Tracheal epithelial cell (primary cell): ENCODE measurements at places on chromosomes 7 and 10. TPM values are rescaled to one million over a fixed set of nuclear protein-coding genes. Genes with fewer than 3 reads are reported as not detected.

The EVX1 gene
- not detected in 2 replicates for total RNA-seq

The AEBP1 gene
- 3.6 TPM in 1 of 2 replicates, not detected in the other for total RNA-seq

The LBX1 gene
- total RNA-seq = not detected in 2 replicates

The CRYGN gene
- total RNA-seq = not detected in 2 replicates

The UCN3 gene
- not detected in 2 replicates for total RNA-seq

The TRA2A gene
- 8.3 and 12.0 TPM in 2 replicates for total RNA-seq

The SFTPA1 gene
- total RNA-seq = not detected in 2 replicates

The EPDR1 gene
- total RNA-seq = 16.4 and 20.0 TPM in 2 replicates

The ASZ1 gene
- total RNA-seq = not detected in 2 replicates

The TMEM140 gene
- total RNA-seq = 1.2 TPM in 1 of 2 replicates, not detected in the other

The INMT gene
- total RNA-seq = not detected in 2 replicates

The CTTNBP2 gene
- 0.72 and 1.1 TPM in 2 replicates for total RNA-seq

The PRSS37 gene
- not detected in 2 replicates for total RNA-seq

The CYP3A7 gene
- total RNA-seq = not detected in 2 replicates

The HOXA9 gene
- total RNA-seq = 4.3 TPM in 1 of 2 replicates, not detected in the other

The ACTA2 gene
- 11.6 and 15.3 TPM in 2 replicates for total RNA-seq

The WNT8B gene
- not detected in 2 replicates for total RNA-seq

The GBX1 gene
- total RNA-seq = 0.24 TPM in 1 of 2 replicates, not detected in the other

The OR2A12 gene
- total RNA-seq = under 0.01 TPM in 1 of 2 replicates, not detected in the other

The GIMAP5 gene
- total RNA-seq = 0.24 and 0.64 TPM in 2 replicates

The MOGAT3 gene
- total RNA-seq = not detected in 2 replicates

The MICALL2 gene
- 9.9 and 16.4 TPM in 2 replicates for total RNA-seq

The NUB1 gene
- total RNA-seq = 31.6 and 43.1 TPM in 2 replicates

The NME8 gene
- not detected in 2 replicates for total RNA-seq

The UPK3B gene
- 0.72 and 1.7 TPM in 2 replicates for total RNA-seq

The NAMPT gene
- total RNA-seq = 199 and 325 TPM in 2 replicates

The GPR15LG gene
- 3.4 TPM in 2 replicates for total RNA-seq

The IQUB gene
- 0.24 and 0.43 TPM in 2 replicates for total RNA-seq

The SPDYE11 gene
- not detected in 2 replicates for total RNA-seq

The POLR2J2 gene
- total RNA-seq = 0.43 TPM in 1 of 2 replicates, not detected in the other

The NRCAM gene
- 0.64 and 17.8 TPM in 2 replicates for total RNA-seq

The DGKI gene
- total RNA-seq = 4.1 TPM in 1 of 2 replicates, not detected in the other

The DKK1 gene
- 11.9 and 13.5 TPM in 2 replicates for total RNA-seq
